ENCODE measurements at places on chromosomes 11 and 22.

DNA sequence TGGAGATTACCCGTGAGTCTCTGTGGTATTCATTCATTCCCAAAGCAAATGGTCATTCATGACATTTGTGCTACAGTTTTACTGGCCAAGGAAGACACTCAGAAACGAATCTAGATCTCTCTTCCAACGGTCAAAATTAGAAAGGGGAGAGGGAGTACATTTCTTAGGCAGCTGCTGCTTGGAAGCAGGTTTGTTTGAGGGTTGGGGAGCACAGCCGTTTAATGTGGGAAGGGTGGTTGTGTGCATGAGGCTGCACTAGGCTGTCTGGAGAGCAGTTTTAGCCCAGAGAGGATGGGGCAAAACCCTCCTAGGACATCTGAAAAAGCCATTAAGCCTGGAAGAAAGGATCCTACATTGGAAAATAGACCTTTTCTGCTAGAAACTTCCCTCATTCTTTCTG is 29.7 kb upstream of the TIMP3 start:
- DNase-seq: no peak

GRCh38 chr11:3641191-3641590 is 601 bp downstream of the ART5 start:
- DNase-seq: no peak

- DNase-seq: no peak
These were observed 4.2 kb downstream of the LGALS1 start for GRCh38 chr22:37679670-37680069.

GRCh38 chr11:6705905-6706535 is 22.9 kb upstream of the MRPL17 start:
- peak; percentile 14 for DNase-seq

- no peak for DNase-seq
These were observed 143.6 kb downstream of the TEAD1 start for GRCh38 chr11:12817681-12818332.

Data from NCI-H2107 (cell line).